ENCODE measurements at places on chromosomes 12 and 14.

GRCh38 chr14:24068711-24069410 is 2.5 kb upstream of the CPNE6 start:
- DNase-seq, result no peak

- no peak for DNase-seq
Observed at GRCh38 chr12:52201451-52201839, 9.6 kb upstream of the KRT80 start.

DNA sequence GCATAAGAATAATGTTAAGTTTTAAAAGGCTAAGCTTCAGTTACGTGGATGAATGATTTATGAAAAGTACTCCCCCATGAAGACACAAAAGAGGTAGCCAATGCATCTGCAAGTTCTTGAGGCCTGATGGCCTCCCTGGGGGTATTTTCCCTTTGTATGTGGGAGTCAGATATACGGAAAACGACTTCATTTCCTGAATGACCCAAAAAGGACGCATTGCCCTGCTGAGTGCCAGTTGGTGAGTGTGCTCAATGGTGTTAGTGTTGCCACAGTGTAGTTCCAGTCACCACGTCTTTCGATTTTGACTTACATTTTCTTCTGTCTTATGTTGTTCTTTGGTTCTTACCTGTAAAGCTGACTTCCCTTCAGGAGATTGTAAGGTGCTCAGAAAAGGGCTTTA is 8.0 kb downstream of the ETV6 start:
- DNase-seq, result no peak

DNA sequence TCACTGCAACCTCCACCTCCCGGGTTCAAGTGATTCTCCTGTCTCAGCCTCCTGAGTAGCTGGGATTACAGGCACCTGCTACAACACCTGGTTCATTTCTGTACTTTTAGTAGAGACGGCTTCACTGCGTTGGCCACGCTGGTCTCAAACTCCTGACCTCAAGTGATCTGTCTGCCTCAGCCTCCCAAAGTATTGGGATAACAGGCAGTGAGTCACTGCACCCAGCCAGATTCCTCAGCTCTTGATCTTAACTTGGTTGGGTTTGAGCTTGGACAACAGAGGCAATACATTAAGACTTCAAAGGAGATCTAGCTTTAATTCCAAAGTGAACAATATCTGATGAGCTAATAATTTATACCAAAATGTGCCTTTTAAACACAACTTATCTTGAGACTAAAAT is 5.6 kb downstream of the DAZAP2 start:
- DNase-seq, result no peak

DNA sequence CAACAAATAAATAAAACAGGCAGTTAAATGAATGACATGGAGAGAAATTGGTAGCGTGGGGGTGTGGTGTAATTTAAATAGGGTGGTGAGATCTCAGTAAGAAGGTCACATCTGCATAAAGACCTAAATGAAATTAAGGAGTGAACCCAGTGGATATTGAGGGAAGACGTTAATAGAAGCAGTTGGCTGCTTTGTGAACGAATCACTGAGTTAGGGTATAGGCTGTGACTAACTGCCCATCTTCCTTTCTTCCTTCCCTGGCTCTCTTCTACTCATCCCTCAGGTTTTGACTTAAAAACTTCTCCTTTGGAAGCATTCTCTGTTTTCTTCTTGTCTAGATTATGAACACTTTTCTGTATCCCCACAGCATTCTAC is 64.7 kb downstream of the BTG1 start:
- no peak for DNase-seq

DNA sequence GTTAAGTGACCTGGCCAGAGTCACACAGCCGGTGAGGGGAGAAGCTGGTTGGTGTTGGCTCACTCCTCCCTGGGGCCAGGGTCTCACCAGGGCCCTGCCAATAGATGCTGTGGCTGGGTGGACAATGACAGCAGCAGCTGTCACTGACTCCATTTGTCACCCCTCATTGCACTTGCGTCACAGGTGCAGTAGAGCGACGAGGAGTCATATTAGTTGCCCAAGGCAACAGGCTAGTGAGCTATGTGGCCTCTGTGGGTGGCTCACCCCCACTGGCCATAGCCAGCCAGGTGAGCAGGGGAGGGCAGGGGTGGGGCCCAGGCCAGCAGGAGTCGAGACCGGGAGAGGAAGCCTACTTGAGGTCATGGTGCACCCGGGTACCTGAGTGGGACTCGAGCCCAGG is 9.7 kb downstream of the SLC25A47 start:
- no peak for DNase-seq

GRCh38 chr12:94329366-94329765 is 130.3 kb downstream of the CEP83 start:
- DNase-seq, result no peak

GRCh38 chr14:33930439-33930838 is 20.4 kb downstream of the EGLN3 start:
- no peak for DNase-seq

GRCh38 chr14:61602003-61602732 is 93.1 kb upstream of the HIF1A start:
- DNase-seq, result no peak

GRCh38 chr12:13505636-13506035 is 309.1 kb downstream of the EMP1 start:
- DNase-seq, result no peak

GRCh38 chr12:110345176-110345661 is 58.3 kb downstream of the ANAPC7 start:
- DNase-seq, result no peak

DNA sequence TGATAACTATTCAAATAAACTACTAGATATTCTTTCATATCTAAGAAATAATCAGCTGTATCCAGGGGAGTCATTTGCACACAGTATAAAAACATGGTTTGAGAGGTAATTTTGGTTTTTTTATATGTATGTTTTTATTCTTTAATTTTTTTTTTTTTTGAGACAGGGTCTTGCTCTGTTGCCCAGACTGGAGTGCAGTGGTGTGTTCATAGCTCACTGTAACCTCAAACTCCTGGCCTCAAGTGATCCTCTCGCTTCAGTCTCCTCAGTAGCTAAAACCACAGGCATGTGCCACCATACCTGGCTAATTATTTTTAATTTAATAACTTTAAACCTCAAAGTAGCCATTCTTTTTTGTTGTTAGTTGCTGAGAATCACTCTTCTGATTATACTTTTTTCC is 1.8 kb downstream of the PRORP start:
- no peak for DNase-seq

DNA sequence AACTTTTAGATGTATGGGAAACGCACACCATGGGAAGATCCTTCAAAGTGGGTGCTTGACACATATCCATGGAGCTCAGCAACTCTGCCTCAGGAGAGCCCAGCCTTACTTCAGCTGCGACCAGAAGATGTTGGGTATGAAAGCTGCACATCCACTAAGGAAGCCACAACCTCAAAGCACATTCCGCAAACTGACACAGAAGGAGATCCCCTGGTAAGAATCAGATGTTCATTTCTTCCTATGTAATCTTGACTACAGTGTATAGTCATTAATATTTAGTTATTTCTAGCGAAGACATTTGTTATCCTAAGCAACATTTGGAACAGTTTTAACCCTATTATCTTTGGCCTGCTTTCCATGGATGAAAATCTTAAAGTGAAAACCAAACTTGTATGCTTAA is 374.2 kb downstream of the NAV3 start:
- DNase-seq, result no peak

DNA sequence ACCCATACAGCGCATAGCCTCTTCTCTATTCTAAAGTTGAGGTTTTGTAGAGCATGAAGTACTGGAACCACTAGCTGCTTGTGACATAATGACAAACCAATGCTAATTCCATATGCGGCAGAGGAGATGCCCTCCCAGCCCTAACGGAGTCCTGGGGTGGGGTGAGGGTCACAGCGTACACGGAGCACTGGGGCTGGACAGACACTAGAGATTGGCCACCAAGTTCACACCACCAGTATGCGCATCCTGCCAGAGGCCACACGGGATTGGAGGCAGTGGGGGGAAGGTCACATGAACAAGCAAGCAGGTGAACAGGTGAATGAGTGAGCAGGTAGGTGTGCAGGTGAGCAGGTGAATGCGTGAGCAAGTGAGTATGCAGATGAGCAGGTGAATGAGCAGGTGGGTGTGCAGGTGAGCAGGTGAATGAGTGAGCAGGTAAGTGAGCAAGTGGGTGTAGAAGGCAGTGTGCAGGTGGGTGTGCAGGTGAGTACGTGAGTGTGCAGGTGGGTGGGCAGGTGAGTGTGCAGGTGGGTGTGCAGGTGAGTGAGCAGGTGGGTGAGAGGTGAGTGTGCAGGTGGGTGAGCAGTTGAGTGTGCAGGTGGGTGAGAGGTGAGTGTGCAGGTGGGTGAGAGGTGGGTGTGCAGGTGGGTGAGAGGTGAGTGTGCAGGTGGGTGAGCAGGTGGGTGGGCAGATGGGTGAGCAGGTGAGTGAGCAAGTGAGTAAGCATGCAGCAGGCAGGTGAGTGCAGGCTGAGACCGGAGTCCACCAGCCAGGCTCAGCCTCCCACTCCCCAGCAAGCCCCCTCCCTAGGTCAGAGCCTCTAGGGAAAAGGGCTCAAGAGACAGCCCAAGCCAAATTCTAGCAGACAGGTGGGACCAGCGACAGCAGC is 52.7 kb downstream of the CCDC85C start:
- no peak for DNase-seq
